ENCODE measurements at places on chromosomes 16 and 17.

- DNase-seq = no peak
These were observed 35.7 kb upstream of the C16orf78 start for GRCh38 chr16:49337814-49338350.

DNA sequence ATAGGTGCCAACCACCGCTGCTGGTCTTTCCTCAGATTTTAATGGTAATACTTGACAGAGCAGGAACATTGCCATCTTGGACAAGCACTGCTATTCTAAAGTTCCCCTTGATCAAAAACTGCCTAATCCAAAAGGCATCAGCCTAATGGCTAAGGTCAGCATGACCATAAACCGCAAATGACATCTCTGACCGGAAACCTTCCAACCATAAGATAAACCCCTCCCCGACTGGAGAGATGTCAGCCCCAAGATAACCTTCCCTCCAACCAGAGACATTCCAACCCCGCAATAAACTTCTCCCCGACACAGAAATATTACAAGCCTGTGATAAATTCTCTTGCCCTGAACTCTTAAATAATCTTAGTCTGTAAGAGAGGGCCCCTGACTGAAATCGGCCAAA, 7.4 kb upstream of the DHX40 start:
- DNase-seq = no peak

DNA sequence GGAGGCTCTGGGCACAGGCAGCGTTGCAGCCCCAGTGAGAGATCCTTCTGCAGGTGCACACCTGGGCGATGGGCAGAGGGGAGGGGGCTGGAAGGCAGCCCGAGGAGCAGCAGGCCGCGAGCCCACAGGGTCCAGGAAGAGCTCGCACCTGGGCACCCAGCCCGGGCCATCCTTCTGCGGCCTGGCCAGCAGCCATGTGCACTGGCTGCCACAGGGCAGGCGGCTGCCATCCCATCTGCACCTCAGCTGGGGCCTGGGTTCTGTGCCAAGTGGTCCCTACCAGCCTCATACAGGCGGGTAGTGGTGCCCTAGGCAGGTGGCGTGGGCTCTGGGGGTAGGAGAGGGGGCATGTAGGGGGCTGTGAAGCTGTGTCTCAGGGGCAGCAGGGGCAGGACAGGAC, 197.2 kb downstream of the RBFOX3 start:
- DNase-seq = no peak

GRCh38 chr17:10803830-10804475, at the start of gene TMEM238L:
Gene TMEM238L, minus strand, starts transcription at chr17:10804099. Its CDS starts 136 bp downstream, at chr17:10803963.
- DNase-seq = no peak

GRCh38 chr16:70728150-70728549, 42.3 kb upstream of the MTSS2 start:
- no peak for DNase-seq

- no peak for DNase-seq
These were observed 43.5 kb downstream of the SCPEP1 start for GRCh38 chr17:57021226-57021940.

GRCh38 chr16:50924759-50925545, 183.1 kb downstream of the CYLD start:
- DNase-seq = no peak

DNA sequence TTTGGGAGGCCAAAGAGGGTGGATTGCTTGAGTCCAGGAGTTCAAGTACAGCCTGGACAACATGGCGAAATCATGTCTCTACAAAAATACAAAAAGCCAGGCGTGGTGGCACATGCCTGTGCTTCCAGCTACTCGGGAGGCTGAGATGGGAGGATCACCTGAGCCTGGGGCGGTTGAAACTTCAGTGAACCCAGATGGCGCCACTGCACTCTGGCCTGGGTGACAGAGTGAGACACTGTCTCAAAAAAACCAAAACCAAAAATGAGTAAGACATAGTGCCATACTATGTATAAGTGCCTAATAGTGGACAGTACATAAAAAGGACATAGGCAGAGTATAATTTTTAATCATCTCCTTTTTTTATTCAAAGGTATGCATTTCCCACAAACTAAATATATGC, 4.0 kb downstream of the CTC1 start:
- DNase-seq = no peak

DNA sequence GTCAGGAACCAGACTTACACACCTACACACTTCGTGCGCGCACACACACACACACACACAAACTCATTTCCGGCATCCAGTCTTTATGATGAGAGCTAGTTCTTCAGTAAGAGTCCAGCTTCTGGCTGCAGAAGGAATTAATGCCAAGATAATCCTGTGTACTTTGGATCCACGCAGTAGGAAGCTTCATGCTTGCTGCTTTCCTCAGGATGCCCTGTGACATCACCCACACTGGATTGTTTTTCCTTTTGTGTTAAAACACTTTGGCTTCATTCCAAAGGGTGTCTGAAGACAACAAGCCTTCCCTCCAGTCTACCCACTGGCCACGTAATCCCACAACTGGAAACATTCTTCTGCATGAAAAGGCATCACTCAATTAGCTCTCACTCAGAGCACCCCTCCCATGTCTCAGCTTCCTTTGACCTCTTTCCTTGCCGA, 35.4 kb downstream of the KCNJ16 start:
- DNase-seq = no peak

DNA sequence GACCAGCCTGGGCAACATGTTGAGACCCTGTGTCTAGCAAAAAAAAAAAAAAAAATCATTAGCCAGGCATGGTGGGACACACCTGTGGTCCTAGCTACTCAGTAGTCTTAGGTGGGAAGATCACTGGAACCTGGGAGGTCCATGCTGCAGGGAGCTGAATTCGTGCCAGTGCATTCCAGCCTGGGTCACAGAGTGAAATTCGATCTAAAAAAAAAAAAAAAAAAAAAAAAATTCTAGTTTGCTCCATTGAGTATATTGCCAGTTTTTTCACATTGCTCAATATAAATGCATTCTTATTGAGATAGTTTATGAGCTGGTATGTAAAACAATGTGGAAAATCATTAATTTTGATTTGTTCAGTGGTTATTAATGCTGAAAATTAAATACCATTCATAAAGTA, 52.0 kb downstream of the ABHD15 start:
- no peak for DNase-seq
